ENCODE measurements at places on chromosomes 7 and 10.
A peak's percentile ranks its signal among the peaks of the same experiment; 100 is the strongest.

DNA sequence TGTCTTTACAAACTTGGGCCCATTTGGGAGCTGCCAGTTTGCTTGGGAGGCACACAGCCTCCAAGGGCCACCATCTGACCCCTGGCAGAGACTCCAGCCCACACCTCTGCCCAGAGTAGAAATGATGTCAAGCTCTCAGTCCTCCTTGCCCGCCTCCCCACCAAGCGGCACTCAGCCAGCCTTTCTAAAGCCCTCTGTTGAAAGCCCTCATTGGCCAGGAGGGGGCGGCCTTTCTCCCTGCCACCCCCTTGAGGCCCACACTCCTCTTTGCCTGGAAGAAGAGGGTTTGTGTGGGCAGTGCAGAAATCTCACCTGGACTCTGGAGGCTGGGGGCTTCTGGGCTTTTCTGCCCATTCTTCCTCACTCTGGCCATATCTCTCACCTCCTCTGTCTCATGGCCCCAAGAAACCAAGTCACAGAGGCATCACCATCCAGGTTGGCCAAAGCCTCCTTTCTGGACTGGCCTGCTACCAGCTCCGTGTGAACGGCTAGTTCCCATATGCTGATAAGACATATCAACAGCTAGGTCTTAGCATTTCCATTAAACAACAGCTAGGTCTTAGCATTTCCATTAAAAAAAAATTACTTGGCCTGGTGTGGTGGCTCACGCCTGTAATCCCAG, 36.1 kb downstream of the UBTD1 start:
- peak; percentile 68 for DNase-seq

DNA sequence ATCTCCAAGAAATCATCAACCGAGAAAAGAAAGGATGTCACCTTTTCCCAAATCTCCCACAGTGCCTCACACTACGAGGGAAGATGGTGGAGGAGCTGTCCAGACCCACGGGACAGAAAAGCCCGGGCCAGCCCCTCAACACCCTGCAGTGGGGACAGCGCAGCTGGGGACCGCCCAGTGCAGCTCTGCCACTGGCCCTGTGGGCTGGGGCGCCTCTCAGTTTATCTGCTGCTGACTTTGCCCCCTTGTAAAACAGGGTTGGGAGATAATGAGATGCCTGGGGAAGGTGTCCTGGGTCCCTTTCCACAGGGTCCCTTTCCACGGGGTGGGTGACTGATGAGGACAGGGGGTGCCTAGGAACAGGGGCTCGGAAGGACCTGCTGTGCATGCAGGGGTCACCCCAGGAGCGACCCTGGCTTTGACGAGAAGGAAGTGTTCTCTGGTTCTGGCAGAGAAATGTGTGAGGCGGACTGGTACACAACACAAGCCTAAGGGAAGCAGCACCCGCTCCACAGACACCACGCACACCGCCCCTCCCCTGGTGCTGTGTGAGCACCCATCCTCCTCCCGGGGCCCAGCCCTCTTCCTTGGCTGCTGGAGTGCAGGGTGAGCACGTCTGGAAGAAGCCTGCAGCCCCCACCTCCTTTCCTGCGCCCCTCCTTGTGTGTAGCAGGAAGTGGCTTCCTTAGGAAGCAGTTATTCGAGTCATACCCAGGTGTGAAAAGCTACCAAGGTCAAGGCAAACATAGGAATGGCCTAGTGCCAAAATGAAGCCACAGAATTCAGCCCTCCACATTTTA, 339.9 kb downstream of the DNAJB6 start:
- no peak for DNase-seq

- DNase-seq: no peak
Measured at GRCh38 chr10:49585387-49585786, 24.7 kb upstream of the SLC18A3 start.

GRCh38 chr10:85761906-85762445, 604.6 kb downstream of the GRID1 start:
- no peak for DNase-seq

GRCh38 chr10:70432101-70432500, 9.4 kb downstream of the NODAL start:
- no peak for DNase-seq

- no peak for DNase-seq
Measured at GRCh38 chr10:76874176-76874575, 763.4 kb downstream of the KCNMA1 start.

GRCh38 chr10:122478971-122479370, 17.6 kb downstream of the HTRA1 start:
- no peak for DNase-seq

DNA sequence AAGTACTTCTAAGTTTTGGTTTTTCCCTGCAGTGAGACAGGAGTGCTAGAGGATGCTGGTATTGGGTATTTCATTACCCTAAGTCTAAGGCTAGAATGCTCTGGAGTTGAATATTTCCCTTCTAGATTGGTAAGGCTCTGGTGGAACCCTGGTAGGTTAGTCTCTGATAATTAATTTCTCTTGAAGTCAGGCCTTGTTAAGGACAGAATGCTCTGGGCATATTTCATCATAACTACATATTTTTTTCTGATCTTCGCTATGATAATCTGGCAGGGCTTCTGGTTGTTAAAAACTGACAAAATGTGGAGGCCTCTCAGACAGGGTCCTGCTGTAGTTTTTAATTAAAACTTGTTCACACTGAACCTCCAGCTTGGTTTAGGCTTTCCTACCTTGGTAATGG, 83.8 kb downstream of the CDK13 start:
- no peak for DNase-seq

GRCh38 chr10:127259347-127259746, 63.0 kb upstream of the INSYN2A start:
- no peak for DNase-seq

- no peak for DNase-seq
Measured at GRCh38 chr10:121589553-121589952, 8.7 kb downstream of the FGFR2 start.

DNA sequence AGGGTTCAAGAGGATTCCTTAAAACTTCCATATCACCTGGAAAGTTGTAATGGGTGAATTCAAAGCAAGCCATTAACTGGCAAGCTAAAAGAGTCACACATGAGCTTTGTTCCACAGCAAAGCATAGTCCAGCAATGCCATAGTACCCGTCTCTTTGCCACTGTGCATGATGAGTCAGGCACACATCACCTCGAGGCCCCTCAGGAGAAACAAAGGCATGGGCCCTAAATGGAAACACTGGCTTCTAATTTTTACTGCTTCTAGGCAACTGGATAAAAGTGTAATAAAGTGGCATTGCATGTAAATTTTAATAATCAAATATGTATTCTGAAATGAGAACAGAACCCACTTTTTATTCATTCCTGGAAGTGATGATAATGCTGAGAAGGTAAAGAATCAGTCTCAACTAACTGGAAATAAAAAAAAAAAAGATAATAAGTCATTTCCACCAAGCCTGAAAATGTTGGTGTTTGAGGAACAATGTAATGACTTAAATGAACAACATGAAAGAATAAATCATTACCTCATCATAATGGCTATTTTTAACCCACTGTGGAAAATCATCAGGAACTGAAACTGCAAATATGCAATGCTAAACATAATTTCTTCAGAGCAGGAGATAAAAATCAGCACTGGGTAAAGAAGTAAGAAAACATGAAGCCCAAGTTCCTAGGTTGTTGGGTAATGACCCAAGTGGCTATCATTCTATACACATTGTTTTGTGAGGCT, 104.9 kb downstream of the CDK6 start:
- no peak for DNase-seq

DNA sequence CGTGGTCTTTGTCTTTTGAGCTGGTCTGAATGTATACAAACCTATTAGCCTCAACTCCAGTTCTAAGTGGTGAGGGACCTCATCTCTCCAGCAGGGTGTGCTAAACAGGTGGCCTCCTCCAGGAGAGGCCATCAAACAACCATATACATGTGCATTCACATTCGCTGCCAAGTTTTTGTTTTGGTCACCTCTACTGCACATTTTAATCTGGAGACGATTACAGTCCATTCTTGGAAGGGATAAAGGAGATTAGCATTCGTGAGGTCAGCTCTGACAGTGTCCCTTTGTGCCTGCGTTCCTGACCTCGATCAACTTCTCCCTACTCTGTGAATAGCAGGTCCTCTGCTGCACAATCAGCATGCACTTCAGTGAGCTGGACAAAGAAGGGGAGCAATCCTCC, 60.8 kb downstream of the RHOBTB1 start:
- no peak for DNase-seq

DNA sequence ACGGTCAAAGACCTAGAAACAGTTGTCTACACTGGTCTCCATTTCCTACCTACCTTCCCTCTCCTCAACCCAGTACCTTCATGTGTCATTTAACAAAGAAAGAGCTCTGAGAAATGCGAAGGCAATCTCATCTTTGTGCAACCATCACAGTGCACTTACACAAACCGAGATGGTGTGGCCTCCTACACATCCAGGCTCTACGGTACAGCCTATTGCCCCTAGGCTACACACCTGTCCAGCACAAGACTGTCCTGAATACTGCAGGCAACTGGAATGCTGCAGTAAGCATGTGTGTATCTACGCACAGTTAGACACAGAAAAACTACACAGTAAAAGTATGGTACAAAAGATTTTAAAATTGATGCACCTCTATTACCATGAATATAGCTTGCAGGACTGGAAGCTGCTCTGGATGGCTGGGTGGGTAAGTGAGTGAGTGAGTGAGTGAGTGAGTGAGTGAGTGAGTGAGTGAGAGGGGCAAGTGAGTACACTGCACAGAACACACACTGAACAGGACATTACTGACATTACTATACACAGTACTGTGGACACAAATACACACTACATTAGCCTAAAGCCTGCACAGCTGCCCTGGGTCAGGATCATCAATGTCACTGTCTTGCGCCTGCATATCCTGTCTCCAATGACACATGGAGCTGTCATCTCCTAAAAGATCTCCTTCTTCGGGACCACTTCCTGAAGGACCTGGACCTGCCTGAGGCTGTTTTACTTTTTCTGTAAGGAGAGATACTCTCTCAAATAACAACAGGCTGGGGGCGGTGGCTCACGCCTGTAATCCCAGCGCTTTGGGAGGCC, 18.5 kb downstream of the ITGB1 start:
- DNase-seq: no peak

DNA sequence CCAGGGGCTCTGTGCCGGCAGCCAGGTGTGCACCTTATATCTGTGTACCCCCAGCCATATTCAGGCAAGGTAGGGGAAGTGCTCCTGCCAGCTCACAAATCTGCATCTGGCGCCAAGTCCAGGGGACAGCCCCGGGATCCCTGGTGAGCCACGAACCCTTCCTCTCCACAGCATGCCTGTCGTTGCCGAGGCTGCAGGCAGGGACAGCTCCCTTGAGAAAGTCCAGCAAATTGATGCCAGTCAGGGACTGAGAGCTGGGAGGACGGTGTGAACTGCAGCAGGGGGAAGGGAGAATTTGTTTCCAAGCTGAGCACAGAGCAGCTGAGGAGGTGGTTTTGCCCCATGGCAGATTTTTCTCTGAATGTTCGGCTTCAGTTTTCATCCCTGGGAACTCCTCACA, 919 bp downstream of the PLA2G12B start:
- DNase-seq: peak; percentile 46

- no peak for DNase-seq
Measured at GRCh38 chr10:63718006-63718405, 196.8 kb downstream of the REEP3 start.

DNA sequence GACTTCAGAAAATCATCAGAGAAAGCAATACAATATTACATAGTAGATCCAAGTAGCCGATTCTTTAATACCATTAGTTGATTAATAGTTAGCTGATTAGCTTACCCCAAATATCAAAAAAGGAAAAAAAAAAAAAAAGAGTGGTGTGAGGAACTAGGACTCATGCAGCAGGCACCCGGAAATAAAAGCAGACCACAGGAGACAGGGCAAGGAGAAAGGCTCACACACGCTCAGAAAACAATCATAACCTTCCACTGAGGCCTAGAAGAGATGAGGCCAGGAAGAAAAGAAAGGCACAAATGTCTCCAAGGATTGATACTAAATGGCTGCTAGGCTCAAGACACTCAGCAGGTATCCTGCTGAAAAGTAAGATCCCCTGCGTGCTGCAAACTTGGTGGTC, 25.9 kb downstream of the TRDMT1 start:
- DNase-seq: no peak

DNA sequence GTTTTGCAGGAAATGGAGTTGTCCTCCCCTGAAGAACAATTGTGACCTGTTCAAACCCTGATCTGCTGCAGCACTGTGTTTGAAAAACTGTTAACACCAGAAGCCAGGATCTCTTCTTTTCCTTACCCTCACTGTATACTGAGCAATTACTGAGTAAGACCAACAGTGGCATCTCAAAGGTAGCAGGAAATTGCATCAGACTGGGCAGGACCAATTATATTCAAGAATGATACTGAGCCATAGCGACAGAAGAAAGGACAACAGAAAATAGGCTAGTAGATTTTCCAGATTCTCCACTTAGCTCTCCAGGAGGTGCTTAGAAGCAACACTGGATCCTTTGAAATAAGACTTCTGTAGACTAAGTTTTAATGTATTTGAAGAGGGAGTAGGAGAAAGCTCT, 57.4 kb upstream of the INHBA start:
- no peak for DNase-seq

GRCh38 chr10:29575098-29575455, 59.7 kb downstream of the SVIL start:
- no peak for DNase-seq

- no peak for DNase-seq
Measured at GRCh38 chr7:46886669-46887374, 695.1 kb downstream of the TNS3 start.

- peak; percentile 82 for DNase-seq
Measured at GRCh38 chr10:29517352-29517923, 117.3 kb downstream of the SVIL start.

- DNase-seq: no peak
Measured at GRCh38 chr7:121480566-121481335, 84.6 kb upstream of the FAM3C start.

- DNase-seq: peak; percentile 50
Measured at GRCh38 chr10:31319602-31320549, 860 bp downstream of the ZEB1 start.

DNA sequence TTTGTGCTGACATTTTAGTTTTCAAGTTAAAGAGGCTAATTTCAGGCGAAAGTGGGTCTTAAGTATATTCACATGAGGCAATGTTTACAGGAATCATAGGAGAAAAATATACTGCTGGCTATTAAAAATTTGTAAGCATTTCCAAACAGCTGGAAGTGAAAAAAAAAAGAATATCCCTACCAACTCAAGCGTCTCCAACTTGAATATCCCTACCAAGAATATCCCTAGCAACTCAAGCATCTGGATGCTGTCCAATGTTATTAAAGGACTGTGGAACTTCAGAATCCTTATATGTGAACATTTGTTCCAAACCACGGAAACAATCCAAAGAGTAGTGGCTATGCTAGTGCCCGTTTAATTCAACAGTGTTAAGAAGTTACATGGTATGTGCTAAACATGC, 1303.0 kb downstream of the GATA3 start:
- DNase-seq: no peak

- no peak for DNase-seq
Measured at GRCh38 chr7:129368389-129368986, 65.7 kb upstream of the STRIP2 start.

DNA sequence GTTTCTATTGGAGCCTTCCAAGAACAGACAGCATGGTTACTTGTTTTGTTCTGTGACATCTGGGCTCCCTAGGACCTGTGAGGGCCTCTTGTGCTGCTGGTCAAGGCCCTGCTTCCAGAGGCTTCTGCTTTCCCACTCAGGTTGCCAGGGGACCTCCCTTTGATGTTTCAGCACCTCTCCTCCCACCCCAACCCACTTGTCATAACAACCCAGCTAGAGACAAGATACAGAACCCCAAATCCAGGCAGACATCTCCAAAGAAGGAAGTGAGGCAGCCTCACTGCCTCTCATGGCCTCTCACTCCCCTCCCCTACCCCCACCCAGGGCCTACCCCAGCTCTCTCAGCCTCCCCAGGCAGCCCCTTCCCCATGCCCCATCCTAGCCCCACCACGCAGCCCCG, 11.3 kb downstream of the NFKB2 start:
- no peak for DNase-seq

- DNase-seq: no peak
Measured at GRCh38 chr10:28125701-28126100, 126.8 kb upstream of the ODAD2 start.

Measured in WTC11 (cell line).